Metanephros (tissue), 2 donors: ENCODE measurements at places on chromosomes 7 and 10. TPM values are rescaled to one million over a fixed set of nuclear protein-coding genes. Genes with fewer than 3 reads are reported as not detected.

FAM20C gene
- 67.1 TPM for total RNA-seq

LIPN gene
- total RNA-seq: not detected

TRIM74 gene
- total RNA-seq: 1.6 TPM

GIMAP5 gene
- 17.0 TPM for total RNA-seq

CPED1 gene
- 40.0 TPM for total RNA-seq

SUGCT gene
- 15.5 TPM for total RNA-seq
